Epithelial cell of umbilical artery (primary cell): ENCODE measurements at places on chromosomes 11 and 22. TPM values are rescaled to one million over a fixed set of nuclear protein-coding genes. Genes with fewer than 3 reads are reported as not detected.

BLID gene
- 4.3 and 5.5 TPM in 2 replicates for total RNA-seq

APOA4 gene
- total RNA-seq: not detected in 2 replicates

UPK2 gene
- total RNA-seq: not detected in 2 replicates

GSTT2B gene
- 1.3 and 9.6 TPM in 2 replicates for total RNA-seq

CLTCL1 gene
- 3.2 TPM in 2 replicates for total RNA-seq

TXNRD2 gene
- 220 and 237 TPM in 2 replicates for total RNA-seq

KCNK4 gene
- total RNA-seq: under 0.01 and 0.30 TPM in 2 replicates

ABCG4 gene
- 0.15 and 0.32 TPM in 2 replicates for total RNA-seq

CD151 gene
- 523 and 570 TPM in 2 replicates for total RNA-seq

OR56A4 gene
- total RNA-seq: not detected in 2 replicates

SNU13 gene
- total RNA-seq: 84.8 and 96.7 TPM in 2 replicates

FGF19 gene
- total RNA-seq: not detected in 2 replicates
